Stimulated activated CD8-positive, alpha-beta memory T cell treated with anti-CD3 and anti-CD28 coated beads, Interleukin-2, amount 100 ng/mL, for 1 hour (primary cell): ENCODE measurements at places on chromosomes 5 and 9.

DNA sequence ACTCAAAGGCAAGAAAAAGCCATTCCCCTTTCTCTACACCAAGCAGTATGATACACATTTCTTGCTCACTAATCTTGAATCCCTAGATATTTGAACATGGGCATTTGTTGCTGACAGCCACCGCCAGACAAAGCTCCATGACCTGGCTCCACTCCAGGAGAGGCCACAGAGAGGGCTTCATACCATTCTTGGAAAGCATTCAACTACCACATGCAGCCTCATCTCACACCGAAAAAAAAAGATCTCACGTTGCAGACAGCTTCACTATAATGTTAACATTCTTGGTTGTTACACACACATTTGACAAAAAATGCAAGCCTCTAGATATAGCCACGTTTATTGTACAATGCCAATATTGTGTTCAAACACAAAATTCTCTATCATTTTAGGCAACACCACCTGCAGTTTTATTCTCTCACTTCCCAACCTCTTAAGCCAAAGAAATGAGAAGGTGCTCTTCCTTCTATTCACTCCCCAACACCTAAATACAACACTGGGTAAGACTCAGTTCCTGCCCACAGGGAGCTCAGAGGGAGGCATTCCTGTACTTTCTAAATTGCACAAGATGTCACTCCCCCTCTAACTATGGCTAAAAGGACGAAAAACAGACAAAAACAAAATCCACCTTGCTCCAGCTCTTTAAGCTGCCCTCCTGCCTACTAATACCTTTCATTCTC lies 222.4 kb downstream of the TSSK1B start:
- DNase-seq, result no peak

DNA sequence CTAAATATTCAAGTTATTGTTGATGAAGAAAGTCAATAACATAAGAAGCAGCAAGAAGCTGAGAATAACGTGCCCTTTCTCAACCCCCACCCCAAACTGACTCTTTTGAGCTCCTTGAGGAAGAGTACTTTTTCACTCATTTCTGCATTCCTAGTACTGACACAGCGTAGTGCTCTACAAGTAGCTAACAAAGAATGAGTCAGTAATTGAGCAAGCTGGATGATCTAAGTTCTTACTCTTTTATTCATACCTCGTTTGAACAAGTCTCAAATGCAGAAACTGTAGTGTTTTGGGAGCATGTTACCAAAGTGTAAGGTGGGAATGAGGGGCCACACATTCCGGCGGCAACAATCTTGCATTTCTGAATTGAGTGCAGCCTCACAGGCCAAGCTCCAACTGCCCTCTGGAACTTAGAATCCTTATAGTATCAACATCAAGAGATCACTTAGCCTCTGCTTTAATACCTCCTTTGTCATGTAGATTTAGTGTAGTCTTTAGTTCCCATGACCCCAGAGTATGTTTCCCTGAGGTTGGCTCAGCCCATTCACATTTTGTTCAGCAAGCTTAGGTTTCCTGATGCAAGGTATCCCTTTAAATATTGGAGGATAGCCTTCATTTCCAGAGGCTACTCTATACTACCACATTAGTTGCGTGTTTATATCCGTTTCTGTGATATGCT lies 152.0 kb downstream of the PRR16 start:
- DNase-seq, result no peak

GRCh38 chr5:149358294-149358651 lies 427 bp downstream of the PCYOX1L start:
- DNase-seq, result no peak

DNA sequence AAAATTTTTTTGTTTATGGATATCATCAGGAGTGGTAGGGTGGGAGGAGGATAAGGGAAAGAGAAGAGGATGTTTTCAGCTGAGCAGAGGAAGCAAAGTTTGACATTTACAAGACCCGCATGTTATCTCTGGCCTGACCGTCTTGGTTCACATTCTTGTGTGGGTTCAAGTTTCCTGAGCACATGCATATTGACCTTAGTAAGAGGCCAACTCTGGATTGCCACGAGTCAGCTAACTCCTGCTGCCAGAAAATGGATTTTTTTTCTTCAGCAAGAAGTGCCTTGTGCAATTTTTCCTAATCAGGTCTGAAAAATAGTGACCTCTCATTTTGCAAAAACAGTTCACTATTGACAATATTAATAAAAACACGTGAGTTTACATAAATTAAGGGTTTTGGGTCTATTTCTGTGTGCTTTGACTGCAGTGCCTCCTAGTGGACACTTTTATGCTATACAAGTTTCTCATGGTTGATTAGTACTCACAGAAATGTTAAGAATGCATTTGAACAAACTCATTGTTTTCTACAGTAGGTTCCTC lies 27.1 kb upstream of the BASP1 start:
- no peak for DNase-seq

DNA sequence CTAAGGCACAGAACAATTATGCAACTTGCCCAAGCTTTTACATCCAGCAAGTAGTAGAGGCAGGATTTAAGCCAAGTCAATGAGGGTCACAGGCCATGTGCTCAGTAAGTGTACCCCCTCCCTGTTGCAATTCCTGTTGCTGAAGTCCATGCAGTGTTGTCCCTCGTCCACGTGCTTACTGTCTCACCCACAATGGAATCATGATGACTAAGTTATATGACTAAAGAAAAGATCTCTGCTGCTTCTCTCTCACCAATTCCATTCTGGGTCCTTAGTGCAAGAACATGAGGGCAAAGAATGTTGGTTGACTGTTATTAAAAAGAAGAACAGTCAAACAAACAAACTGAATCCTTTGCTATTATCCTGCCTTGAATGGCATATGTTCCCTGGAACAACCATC lies 233.6 kb upstream of the SLC24A2 start:
- DNase-seq, result no peak

- DNase-seq, result no peak
These were observed 57.9 kb downstream of the ABHD17B start for GRCh38 chr9:71853084-71853483.

DNA sequence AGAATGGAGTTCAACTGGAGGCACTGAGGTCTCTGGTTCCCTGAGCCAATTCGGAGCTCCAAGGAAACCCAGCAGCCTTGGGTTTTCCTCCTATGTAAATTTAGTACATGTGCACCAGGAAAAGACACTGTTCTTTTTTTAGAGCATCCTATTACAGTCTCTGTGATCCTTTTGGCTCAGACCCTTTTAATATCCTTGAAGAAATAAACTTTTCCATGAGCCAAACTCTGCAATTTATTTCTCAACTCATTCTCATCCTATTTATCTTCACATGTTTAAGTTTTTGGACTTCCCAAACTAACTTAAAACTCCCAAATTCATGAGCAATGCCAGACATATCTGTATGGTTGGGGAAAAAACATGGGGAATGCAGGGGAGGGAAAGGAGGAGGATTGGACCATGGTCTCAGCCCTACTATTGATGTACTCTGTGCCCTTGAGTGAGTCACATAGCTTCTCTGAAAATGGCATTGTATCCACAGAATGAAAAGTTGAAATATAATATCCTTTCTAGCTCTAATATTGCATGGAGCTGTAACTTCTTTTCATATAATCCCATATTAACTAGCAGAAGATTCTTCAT lies 76.6 kb downstream of the PAPPA start:
- no peak for DNase-seq

GRCh38 chr5:92237896-92238295 lies 854.8 kb upstream of the ARRDC3 start:
- no peak for DNase-seq

GRCh38 chr5:151026679-151027078 lies 6.3 kb downstream of the GPX3 start:
- DNase-seq, result no peak

GRCh38 chr5:117302949-117303348 lies 728.3 kb upstream of the SEMA6A start:
- no peak for DNase-seq

- no peak for DNase-seq
These were observed 550 bp upstream of the CKMT2 start for GRCh38 chr5:81232464-81233079.

- no peak for DNase-seq
These were observed 16.9 kb downstream of the IRF1 start for GRCh38 chr5:132473668-132474067.

DNA sequence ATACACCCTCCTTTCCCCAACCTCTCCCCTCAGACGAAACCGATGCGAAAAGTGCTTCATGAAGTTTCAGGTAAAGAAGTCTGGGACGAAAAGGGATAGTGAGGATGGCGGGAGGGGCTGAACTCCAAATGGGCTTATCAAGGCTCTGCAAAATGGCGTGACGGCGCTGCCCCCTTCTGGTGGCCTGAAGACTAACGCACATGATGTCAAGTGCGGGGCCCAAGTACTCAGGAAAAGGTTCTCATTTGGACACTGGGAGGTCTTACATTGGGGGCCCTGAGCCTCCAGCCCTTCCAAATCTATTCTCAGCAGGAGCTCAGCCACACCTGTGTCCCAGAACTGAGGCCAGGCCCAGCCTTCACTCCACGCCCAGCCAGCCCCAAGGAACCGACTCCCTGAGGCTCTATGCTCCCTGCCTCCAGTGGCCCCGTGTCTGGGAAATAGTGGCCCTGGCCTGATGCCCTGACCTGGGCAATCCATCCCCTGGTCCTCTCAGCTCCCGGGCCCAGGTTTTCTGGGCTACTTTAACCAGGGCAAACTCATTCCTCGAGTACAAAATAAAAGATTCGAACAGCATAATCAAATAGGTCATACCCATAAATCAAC lies 119.9 kb downstream of the KCNIP1 start:
- no peak for DNase-seq

DNA sequence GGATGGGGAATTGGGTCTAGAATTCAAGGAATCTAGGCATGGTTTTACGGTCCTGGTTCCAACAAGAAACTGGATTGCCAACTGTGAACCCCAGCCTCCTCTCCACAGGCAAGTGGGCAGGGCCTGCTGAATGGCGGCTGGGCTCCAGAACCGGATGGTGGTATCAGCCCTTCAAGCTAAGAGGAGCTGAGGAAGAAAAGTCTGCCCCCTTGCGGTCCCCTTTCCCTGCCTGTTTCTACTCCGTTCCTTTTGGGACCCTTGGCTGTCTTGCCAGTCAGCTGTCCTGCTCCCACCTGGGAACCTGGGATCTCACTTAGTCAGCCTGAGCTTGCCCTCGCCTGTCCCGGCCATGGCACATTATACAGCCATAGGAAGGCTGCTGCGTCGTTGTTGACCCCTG lies 234.4 kb upstream of the DAPK1 start:
- DNase-seq, result no peak

DNA sequence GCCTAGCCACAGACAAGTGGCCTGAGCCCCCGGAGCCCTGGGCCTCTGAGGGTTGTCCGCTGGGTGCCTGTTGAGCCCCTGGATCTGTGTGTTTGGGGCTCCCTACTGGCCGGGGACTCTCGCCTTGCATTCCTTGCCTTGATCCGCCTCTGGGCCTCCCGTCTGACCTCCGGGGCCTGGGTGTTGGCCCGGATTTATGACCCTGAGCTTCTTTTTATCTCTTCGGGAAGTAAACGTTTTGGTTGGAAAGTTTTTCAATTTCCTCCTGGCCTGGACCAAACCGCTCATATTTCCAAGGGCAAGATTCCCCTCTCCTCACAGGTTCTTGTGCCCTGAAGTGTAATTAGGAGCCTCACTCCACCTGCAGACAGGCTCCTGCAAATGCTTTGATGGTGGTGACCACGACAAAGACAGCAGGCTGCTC lies 69.3 kb upstream of the EGFLAM start:
- DNase-seq, result no peak

DNA sequence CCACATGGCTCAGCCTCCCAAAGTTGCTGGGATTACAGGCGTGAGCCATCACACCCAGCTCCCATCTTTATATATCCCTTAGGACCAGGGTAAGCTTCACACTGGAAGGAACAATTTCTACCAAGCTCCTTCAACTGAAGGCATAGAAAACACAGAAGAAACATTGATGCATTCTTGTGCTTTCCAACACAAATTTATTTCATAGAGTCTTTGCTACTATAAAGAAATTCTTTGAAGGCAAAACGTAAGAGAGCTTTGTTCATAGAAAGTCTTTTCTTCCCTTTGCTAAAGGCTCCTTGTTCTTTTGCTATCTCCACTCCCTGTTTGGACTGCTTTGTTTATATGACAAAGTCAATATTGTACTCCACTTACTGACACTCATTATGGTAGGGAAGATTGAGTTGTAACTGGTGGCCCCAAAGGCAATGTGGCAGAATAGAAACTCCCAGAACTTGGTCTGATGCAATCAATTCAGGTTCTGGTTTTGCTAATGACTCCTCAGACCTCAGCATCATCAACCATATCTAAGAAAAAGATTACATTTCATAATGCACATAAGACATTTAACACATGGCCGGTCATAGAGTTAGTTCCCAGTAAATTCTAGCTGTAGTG lies 97.4 kb upstream of the CLINT1 start:
- DNase-seq, result no peak

DNA sequence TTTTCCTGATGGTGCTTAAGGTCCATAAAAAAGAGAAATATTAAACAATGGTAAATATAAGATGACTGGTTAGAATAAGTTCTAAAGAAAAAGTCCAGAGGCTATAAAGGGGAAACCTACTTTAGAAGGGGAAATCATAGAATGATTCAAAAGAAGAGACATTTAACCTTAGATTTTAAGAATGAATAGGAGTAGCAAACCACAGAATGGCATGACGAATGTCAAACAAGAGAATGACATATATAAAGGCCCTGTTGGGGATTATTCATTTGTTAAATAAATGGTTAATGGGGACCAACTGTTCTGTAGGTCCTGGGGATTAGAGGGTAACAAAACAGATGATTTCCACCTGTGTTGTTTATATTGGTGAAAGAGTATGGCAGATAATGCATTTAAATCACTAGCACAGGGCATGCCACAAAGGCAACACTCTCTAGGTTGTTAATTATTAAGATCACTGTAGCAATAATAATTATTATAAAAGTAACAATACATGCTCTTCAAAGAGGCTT lies 495.2 kb upstream of the GRIA1 start:
- DNase-seq, result no peak

GRCh38 chr9:107929443-107929842 lies 439.9 kb upstream of the KLF4 start:
- no peak for DNase-seq
